ENCODE measurements at places on chromosomes 1 and 21. TPM values are rescaled to one million over a fixed set of nuclear protein-coding genes. Genes with fewer than 3 reads are reported as not detected.

DNA sequence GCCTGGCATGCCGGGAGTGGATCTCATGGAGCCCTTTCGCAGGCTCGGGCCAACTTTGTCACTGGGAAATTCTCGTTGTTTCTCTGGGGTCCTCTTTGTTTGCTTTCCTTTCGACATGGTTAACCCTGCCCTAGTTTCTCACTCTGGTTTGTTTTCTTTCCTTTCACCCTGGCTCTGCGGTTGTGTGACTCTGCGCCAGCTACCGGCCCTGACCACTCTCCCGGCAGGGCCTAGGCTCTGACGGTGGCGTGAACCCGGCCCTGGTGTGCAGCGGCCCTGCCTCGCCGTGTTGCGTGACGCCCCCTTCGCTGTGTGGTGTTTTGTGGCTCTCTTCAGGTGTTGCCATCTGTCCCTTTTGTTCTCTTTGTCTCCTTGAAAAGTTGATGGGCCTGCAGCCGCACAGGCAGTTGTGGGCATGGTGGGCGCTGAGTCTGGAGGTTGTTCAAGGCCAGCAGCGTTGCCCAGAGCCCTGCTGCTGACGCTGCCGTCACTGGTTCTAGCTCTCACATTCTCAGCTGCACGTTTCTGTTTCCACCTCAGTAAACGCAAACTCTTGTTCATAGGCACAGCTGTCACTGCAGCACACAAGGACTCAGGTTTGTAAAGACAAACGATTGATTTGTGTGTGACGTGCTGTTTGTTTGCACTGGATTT is 64.6 kb upstream of the DIP2A start:
- no peaks in the 10 kb centered on the region for H3K4me1 ChIP-seq
- H3K27me3 ChIP-seq, result no peaks in the 10 kb centered on the region
- DNase-seq, result no peak
- no peak overlapping the region for H3K4me3 ChIP-seq

GRCh38 chr1:218344814-218345672 is at the start of gene TGFB2:
Gene TGFB2 (plus strand): TSS chr1:218345336. CDS start chr1:218346702, 1,366 bp downstream.
- peak; percentile 23 for DNase-seq
- no peak within 1 kb of the TSS for H3K27ac ChIP-seq
- H3K27me3 ChIP-seq, result peaks cover 16% of the 10 kb centered on the region
- no peak within 1 kb of the TSS for H3K4me3 ChIP-seq

DNA sequence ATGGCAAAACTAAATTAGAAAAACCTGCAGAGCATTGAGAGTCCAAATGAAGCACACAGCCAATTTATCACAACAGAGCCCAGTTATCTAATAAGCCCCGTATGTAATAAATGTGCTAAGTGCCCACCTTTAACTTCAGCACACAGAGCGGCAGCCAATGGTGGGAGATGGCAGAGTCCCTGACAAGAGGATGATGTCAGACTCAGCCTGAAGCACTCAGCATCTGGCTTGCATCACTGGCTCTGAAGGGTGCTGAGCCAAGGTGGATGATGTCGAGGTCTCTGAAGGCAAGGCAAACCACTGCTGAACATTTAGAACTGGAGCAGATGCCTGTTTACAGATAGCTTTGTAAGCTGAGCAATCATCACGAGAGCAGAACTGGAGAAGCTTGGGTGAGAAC is 118.3 kb downstream of the NUF2 start:
- H3K4me1 ChIP-seq, result no peaks in the 10 kb centered on the region
- no peak overlapping the region for H3K4me3 ChIP-seq
- no peak for DNase-seq
- H3K27ac ChIP-seq, result no peak overlapping the region
- no peaks in the 10 kb centered on the region for H3K36me3 ChIP-seq

DNA sequence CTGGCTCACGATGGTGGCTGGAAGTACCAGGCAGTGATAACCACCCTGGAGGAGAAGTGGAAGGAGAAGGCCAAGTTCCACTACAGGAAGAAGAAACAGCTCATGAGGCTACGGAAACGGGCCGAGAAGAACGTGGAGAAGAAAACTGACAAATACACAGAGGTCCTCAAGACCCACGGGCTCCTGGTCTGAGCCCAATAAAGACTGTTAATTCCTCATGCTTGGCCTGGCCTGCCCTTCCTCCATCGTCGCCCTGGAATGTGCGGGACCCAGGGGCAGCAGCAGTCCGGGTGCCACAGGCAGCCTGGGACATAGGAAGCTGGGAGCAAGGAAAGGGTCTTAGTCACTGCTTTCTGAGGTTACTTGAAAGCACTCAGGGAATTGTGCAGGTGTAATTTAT is 10.8 kb downstream of the IL24 start:
- no peak overlapping the region for H3K4me3 ChIP-seq
- peaks cover 47% of the 10 kb centered on the region for H3K36me3 ChIP-seq
- DNase-seq, result no peak
- no peak overlapping the region for H3K27ac ChIP-seq
- H3K27me3 ChIP-seq, result no peaks in the 10 kb centered on the region

GRCh38 chr1:155688324-155689080 is at the start of gene YY1AP1:
Gene YY1AP1 (minus strand): TSS chr1:155688774. CDS start chr1:155680436, 8,338 bp downstream.
- peaks cover 61% of the 10 kb centered on the region for H3K36me3 ChIP-seq
- peak within 1 kb of the TSS; percentile 97 for H3K4me3 ChIP-seq
- peak within 1 kb of the TSS; percentile 97 for H3K27ac ChIP-seq
- peak; percentile 91 for DNase-seq
- H3K4me1 ChIP-seq, result peaks cover 62% of the 10 kb centered on the region
- H3K27me3 ChIP-seq, result no peaks in the 10 kb centered on the region

GRCh38 chr1:2151911-2152310 is 42.7 kb downstream of the FAAP20 start:
- H3K27me3 ChIP-seq, result no peaks in the 10 kb centered on the region
- H3K4me1 ChIP-seq, result peaks cover 13% of the 10 kb centered on the region
- H3K4me3 ChIP-seq, result no peak overlapping the region
- no peak overlapping the region for H3K27ac ChIP-seq
- peaks cover 12% of the 10 kb centered on the region for H3K36me3 ChIP-seq

DNA sequence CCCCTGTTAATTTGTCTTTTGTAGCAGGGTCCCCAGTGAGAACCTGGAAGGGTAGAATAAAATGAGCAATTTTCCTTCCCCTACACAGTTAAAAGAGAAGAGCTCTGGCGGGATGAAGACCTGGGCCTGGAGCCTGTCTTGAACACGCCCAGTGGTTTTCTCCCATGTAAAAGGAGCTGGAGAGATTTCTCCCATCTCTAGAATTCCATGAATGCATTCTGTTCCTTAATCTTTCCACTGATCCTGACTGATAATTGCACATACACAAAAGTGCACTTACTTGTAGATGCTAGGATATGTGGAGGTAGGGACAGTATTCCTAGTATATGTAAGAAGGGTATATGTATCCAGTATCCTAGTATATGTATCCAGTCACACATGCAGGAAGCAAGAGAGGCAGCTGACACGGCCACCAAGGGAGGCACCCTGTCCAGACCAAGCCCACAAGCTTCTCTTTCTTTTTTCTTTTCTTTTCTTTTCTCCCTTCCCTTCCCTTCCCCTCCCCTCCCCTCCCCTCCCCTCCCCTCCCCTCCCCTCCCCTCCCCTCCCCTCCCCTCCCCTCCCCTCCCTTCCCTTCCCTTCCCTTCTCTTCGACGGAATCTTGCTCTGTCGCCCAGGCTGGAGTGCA is 11.9 kb upstream of the PKNOX1 start:
- H3K27me3 ChIP-seq, result no peaks in the 10 kb centered on the region
- no peak overlapping the region for H3K4me3 ChIP-seq
- no peak for DNase-seq
- no peaks in the 10 kb centered on the region for H3K36me3 ChIP-seq

- H3K4me1 ChIP-seq, result peaks cover 18% of the 10 kb centered on the region
- H3K27ac ChIP-seq, result no peak overlapping the region
- peaks cover 66% of the 10 kb centered on the region for H3K36me3 ChIP-seq
- DNase-seq, result no peak
- no peak overlapping the region for H3K4me3 ChIP-seq
- H3K27me3 ChIP-seq, result no peaks in the 10 kb centered on the region
These were observed 41.4 kb downstream of the CCDC18 start for GRCh38 chr1:93221913-93222312.

- no peaks in the 10 kb centered on the region for H3K27me3 ChIP-seq
- H3K4me3 ChIP-seq, result no peak overlapping the region
- H3K36me3 ChIP-seq, result peaks cover 9% of the 10 kb centered on the region
- peak; percentile 20 for DNase-seq
- H3K4me1 ChIP-seq, result peaks cover 3% of the 10 kb centered on the region
These were observed 956 bp upstream of the SCAF4 start for GRCh38 chr21:31732597-31733550.

GRCh38 chr1:2204415-2205190 is 10.0 kb upstream of the FAAP20 start:
- no peaks in the 10 kb centered on the region for H3K36me3 ChIP-seq
- no peak overlapping the region for H3K4me3 ChIP-seq
- no peak overlapping the region for H3K27ac ChIP-seq
- H3K4me1 ChIP-seq, result peaks cover 10% of the 10 kb centered on the region
- DNase-seq, result no peak
- H3K27me3 ChIP-seq, result no peaks in the 10 kb centered on the region

DNA sequence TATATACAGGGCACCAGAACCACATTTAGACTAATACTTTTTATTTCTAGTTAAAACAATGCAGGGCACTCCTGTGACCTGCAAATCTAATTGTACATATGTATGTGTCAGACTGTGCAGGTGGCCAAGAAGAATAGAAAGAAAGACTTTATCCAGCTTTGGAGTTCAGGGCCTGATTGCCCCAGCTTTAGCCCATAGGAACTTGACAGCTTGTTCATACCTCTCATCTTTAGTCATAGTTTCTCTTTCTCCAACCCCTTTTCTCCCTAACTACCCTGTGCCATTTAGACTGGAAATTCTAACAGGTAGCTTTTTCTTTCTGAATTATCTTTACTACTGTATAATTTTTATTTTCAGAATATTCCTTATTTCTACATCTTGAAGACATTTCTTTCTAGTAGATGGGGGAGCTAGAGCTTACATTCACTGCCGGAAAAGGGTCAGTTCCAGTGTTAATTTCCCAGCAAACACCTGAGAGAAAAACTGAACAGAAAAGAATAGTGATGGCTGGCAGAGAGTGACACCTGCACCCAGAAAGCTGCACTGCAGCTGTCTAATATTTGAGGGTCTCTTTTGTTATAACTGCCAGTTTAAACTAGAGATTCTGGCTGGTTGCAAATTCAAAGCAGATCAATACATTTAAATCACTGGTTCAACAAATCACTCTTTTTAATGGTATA is 8.4 kb downstream of the YBX1 start:
- peaks cover 89% of the 10 kb centered on the region for H3K4me1 ChIP-seq
- H3K4me3 ChIP-seq, result no peak overlapping the region
- H3K27me3 ChIP-seq, result no peaks in the 10 kb centered on the region
- H3K27ac ChIP-seq, result peak overlapping the region; percentile 25

DNA sequence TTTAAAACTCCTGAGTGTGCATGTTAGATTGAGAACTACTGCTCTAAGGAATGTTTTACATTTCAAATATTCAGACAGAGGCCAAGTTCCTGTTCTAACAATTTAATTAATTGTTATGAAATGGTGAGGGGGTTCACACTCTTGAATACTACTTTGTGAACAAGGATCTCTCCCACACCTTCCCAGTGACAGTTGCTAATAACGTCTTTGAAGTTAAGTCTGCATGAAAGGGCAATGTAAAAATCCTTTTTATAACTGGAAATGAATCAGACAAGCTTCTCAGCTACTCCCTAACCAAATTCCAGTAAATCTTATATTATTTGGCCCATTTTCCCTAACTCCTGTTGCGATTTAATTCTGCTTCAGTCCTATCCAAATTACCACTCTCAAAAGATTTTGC is 828.5 kb upstream of the ADAMTS5 start:
- H3K4me1 ChIP-seq, result no peaks in the 10 kb centered on the region
- no peak overlapping the region for H3K4me3 ChIP-seq
- no peak for DNase-seq
- H3K27ac ChIP-seq, result no peak overlapping the region
- H3K36me3 ChIP-seq, result no peaks in the 10 kb centered on the region
- H3K27me3 ChIP-seq, result no peaks in the 10 kb centered on the region

GRCh38 chr1:154186852-154187501 is 4.9 kb downstream of the TPM3 start:
- peaks cover 8% of the 10 kb centered on the region for H3K4me1 ChIP-seq
- peaks cover 5% of the 10 kb centered on the region for H3K27me3 ChIP-seq
- no peak for DNase-seq

GRCh38 chr1:203304391-203304918 is 864 bp upstream of the BTG2 start:
- DNase-seq, result no peak
- peak overlapping the region; percentile 95 for H3K27ac ChIP-seq
- H3K4me1 ChIP-seq, result peaks cover 50% of the 10 kb centered on the region
- peaks cover 36% of the 10 kb centered on the region for H3K36me3 ChIP-seq
- peak overlapping the region; percentile 86 for H3K4me3 ChIP-seq

DNA sequence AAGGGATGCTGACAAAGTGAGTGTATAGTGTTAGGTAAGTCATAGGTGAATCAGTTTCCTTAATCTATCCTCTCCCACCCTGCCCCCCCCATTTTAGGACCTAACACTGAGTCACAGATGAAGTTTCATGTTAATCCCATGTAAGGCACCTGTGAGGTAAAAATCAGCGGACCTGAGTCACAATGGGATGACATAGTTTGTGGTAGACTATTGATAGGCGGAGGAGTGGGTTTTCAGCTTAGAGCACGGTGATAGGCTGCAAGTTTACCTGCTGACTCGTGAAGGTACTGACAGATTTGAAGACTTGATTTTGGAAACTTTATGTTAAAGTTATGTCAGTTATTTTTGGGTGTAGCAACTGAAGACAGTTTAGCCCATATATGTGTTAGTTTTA is 1.7 kb downstream of the TOR1AIP1 start:
- DNase-seq, result peak; percentile 63
- H3K27ac ChIP-seq, result peak overlapping the region; percentile 99
- peaks cover 20% of the 10 kb centered on the region for H3K36me3 ChIP-seq
- H3K4me3 ChIP-seq, result peak overlapping the region; percentile 96

DNA sequence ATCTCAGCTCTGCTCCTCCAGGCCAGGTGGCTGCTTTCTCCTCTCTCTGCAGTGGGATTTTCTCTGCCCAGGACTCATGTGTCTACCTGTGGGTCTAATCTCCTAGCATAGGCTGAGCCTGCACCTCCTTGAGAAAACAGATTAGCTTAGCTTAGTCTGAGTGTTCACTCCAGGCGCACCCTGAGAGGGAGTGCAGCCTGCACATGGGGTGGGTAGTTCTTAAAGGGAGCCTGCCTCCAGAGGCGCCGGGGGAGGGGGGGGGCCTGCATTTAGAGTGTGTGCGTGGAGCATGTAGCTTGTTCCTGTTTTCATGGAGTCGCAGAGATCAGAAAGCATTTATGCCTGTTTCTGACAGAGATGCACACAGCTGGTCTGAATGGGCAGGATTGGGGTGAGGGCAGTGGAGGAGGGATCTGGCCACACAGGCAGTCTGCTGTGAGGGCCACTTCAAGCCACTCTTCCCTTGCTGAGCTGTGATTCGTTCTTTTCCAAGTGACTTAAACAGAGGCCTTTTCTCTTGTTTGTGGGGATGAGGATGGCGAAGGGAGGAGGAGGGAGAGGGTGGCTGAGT is 45.2 kb downstream of the GALNT2 start:
- H3K27me3 ChIP-seq, result no peaks in the 10 kb centered on the region
- H3K36me3 ChIP-seq, result peaks cover 38% of the 10 kb centered on the region
- H3K4me3 ChIP-seq, result no peak overlapping the region
- H3K27ac ChIP-seq, result peak overlapping the region; percentile 31
- no peak for DNase-seq

ZBTB18 gene
- 5.7 TPM for total RNA-seq

MCM3AP gene
- 117 TPM for total RNA-seq

RGS8 gene
- not detected for total RNA-seq

PTPN7 gene
- total RNA-seq, result 329 TPM

GUCA2B gene
- total RNA-seq, result not detected

LORICRIN gene
- not detected for total RNA-seq

NCAM2 gene
- total RNA-seq, result not detected

AGBL4 gene
- 0.14 TPM for total RNA-seq

GJC2 gene
- total RNA-seq, result 1.1 TPM

KCNAB2 gene
- 218 TPM for total RNA-seq

PLA2G2F gene
- total RNA-seq, result not detected

GNG4 gene
- 1.4 TPM for total RNA-seq

SYT6 gene
- not detected for total RNA-seq

All from activated naive CD8-positive, alpha-beta T cell treated with anti-CD3 and anti-CD28 coated beads for 36 hours (primary cell).